ENCODE measurements at places on chromosomes 6 and 20.

DNA sequence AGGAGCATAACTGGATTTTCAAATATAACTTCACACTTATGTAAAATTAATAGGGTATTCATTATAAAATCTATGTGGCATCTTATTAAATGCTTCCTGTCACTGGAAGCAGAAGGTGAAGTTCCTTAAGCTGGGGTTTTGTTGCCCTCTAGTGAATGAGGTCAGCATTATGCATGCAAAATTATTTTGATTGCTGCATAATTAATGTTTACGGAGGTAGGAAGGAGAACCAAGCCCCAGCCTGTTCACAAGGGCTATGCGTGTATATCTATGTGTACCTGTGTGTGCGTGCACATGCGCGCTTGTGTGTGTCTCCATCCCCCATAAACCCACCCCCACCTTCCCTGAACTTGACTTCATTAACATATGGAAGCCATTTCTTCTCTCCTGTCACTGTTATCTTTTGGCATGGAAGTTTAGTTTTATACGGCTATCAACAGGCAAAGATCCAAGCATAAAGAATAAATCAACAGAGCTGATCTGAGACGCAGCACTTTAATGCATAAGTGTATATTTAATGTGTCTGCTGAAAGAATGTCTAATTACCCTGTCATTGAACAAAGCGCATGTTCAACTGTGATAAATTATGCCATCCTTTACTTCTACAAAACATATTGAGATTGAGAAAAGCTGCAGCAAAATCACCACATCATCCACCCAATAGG is 90.2 kb upstream of the CDH4 start:
- no peak for DNase-seq

- no peak for DNase-seq
Observed at GRCh38 chr6:37862430-37862829, 42.9 kb downstream of the ZFAND3 start.

GRCh38 chr6:62904687-62905086 is 306.6 kb upstream of the FKBP1C start:
- no peak for DNase-seq

GRCh38 chr20:32823078-32823477 is 3.3 kb downstream of the MAPRE1 start:
- DNase-seq: no peak

- DNase-seq: no peak
Observed at GRCh38 chr20:23251779-23252178, 98.8 kb upstream of the NXT1 start.

GRCh38 chr20:47921408-47921807 is 136.1 kb upstream of the SULF2 start:
- DNase-seq: no peak

GRCh38 chr20:59604741-59605600 is 631 bp downstream of the PHACTR3 start:
- no peak for DNase-seq

DNA sequence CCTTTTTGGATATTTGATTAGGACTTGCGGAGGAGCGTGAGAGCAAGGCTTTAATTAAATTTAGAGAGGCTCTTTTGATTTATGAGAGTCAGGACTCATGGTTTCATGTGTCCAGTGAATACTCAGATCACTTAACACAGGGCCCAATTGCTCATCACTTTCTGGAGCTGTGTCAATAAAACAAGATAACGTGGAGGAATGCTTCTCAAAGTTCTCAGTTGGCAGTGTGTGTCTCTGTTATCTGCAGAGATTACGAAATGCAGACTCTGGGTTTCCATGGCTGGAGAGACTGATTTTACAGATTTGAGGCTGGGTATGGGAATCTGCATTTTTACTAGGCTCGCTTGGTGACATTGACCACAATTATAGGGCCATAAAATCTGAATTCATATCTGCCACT is 335.8 kb upstream of the FLRT3 start:
- no peak for DNase-seq

- DNase-seq: no peak
Observed at GRCh38 chr6:106501960-106502371, 127.3 kb downstream of the RTN4IP1 start.

GRCh38 chr6:134230087-134230700 is 87.7 kb downstream of the SGK1 start:
- DNase-seq: no peak

- no peak for DNase-seq
Observed at GRCh38 chr6:16095180-16095579, 33.7 kb upstream of the MYLIP start.
